ENCODE measurements at places on chromosomes 6 and 20.

GRCh38 chr20:11714886-11715285 is 202.8 kb upstream of the BTBD3 start:
- no peak for DNase-seq

- no peak for DNase-seq
These were observed 202.7 kb upstream of the MARCKS start for GRCh38 chr6:113654396-113654795.

- DNase-seq: no peak
These were observed 52.5 kb upstream of the COL21A1 start for GRCh38 chr6:56299916-56300315.

- no peak for DNase-seq
These were observed 151.2 kb upstream of the BEND3 start for GRCh38 chr6:107266563-107266962.

DNA sequence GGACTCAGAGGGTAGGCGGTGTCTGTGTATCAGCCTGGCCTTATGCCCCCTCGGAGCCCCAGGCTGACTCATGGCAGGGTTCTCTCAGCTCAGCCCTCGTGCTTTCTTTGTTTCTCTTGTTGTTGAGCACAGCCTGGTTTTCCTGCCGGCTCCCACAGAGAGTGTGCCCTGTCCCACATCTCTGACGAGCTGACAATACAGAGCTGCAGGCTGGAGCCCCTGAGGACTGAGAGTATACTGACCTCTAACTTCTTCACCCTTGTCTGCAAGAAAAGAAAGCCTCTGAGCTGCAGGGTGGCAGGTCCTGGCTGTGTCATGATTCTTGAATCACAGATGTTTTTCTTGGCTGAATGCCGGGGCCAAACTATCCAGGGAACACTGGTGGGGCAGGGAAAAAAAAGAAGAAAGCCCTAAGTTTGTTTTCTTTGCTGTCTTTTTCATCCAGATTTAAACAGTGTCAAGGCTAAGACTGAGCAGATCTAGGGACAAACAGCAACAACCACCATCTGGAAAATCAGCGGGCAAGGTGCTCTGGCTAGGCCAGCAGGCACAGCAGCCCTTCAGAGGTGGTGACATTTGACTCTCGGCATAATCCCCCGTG is 63.3 kb upstream of the ZNF133 start:
- DNase-seq: no peak

- DNase-seq: no peak
These were observed 482.9 kb downstream of the GRIK2 start for GRCh38 chr6:101876431-101876830.

- no peak for DNase-seq
These were observed 51.3 kb upstream of the ARMC2 start for GRCh38 chr6:108796875-108797274.

DNA sequence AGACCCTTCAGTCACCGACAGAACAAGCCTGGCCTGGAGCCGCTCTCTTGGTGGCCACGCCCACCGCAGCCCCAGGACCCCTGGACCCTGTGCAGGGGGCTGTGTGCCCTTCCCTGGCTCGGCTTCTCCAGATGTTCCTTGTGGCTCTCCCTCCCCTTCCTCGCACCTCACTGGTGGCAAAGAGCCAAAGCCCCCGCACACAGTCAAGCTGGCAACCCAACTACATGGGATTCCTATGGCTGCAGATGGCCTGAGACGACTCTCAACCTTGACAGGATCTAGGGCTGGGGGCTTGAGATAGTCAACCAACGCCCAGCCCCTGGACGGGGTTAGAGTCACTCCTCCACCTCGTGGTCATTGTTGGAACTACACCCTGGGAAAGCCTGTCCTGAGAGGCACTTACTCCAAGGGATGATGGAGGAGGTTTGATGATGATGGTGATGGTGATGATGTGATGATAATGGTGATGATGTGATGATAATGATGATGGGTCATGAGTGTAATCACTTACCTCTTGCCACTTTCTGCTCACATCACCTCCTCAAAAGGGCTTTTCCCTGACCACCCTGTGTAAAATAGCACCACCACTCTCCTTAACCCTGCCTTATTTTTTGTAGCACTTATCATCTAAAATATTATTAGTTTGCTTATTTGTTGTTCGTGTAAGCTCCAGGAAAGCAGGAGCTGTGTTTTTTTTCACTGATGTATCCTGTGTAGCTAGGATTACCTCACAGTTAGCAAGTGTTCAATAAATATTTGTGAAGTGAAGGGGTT is 278.4 kb downstream of the LRFN2 start:
- DNase-seq: no peak

- DNase-seq: no peak
These were observed 27.8 kb downstream of the HDDC2 start for GRCh38 chr6:125273965-125274364.

DNA sequence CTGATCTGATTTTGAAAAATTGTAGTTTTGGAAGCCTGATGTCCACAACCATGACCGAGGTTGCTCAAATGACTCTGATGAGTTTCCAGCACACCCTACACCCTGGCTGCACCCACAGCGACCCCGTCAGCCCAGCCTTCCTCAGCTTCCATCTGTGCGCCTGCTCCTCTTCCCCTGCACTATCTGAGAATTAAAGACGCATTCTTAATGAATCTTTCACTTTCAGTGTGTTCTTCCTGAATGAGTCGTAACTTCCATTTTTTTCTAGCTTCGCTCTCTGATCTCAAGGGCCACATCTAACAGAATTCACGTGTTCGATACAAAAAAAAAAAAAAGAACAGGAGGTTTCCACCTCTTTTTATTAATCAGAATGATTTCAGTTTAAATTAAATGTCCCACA is 21.3 kb upstream of the RREB1 start:
- peak; percentile 22 for DNase-seq

- no peak for DNase-seq
These were observed 533.3 kb downstream of the HACE1 start for GRCh38 chr6:104326173-104327001.

- DNase-seq: no peak
These were observed 32.0 kb upstream of the TBC1D22B start for GRCh38 chr6:37225350-37226169.

DNA sequence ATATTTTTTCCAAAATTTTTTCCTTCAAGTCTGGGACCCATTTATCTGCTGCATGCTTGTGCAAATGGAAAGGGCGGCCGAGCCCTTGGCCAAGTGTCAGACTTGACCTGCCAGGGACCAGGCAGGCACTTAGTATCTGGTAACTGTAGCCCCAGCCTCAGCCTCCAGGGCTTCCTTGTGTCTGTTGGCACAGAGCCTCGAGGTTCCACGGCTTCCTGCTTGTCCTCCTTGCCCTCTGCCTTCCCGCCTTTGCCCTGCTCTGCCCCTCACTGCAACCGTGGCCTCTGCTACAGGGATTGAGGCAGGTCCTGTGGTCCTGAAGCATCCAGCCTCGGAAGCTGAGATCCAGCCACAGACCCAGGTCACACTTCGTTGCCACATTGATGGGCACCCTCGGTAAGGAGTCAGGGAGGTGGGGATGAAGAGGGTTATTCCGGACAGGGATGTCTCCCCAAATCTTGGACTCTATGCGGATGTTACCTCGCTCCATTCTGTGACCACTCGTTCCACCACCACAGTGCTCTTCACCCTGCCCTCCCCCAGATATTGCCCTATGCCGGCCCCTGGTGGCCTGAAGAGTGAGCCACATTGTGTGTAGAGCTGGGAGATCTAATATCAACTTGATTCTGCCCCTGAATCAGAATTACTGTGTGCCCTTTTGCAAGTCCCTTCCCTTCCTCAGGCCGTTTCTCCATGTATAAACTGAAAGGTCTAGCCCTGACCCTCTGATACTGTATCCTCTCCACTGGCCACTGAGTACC is 41.5 kb upstream of the SRF start:
- DNase-seq: no peak

GRCh38 chr20:49813305-49813974 is 812 bp downstream of the SLC9A8 start:
- DNase-seq: no peak

GRCh38 chr6:39228992-39229767 is at the start of gene KCNK5:
TSS of gene KCNK5 (minus strand) at chr6:39229475. CDS start at chr6:39229111, 364 bp downstream.
- peak; percentile 60 for DNase-seq

DNA sequence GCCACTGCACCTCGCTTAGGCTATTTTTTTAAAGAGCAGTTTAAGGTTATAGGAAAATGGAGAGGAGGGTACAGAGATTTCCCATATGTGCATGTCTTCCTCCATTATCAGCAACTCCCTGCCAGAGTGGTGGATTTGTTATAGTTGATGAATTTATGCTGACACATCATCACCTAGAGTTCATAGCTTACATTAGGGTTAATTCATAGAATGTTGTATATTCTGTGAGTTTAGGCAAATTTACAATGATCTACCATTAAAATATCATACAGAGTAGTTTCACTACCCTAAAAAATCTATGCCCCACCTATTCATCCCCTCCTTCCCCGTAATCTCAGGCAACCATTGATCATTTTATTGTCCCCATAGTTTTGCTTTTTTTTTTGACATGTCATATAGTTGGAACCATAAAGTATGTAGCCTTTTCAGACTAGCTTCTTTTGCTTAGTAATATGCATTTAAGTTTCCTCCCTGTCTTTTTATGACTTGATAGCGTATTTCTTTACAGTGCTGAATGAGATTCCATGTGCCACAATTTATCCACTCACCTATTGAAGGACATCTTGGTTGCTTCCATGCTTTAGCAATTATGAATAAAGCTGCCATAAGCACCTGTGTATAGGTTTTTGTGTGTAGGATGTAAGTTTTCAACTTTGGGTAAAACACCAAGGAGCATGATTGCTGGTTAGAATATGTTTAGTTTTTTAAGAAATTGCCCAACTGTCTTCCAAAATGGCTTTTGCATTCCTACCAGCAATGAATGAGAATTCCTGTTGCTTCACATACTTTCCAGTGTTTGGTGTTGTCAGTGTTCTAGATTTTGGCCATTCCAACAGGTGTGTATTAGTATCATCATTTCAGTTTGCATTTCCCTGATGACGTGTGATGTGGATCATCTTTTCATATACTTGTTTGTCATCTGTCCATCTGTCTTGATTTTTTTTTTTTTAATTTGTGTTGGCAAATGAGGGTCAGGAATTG is 60.2 kb downstream of the NCOA3 start:
- no peak for DNase-seq

GRCh38 chr6:39998126-39998525 is 63.9 kb upstream of the MOCS1 start:
- DNase-seq: no peak

DNA sequence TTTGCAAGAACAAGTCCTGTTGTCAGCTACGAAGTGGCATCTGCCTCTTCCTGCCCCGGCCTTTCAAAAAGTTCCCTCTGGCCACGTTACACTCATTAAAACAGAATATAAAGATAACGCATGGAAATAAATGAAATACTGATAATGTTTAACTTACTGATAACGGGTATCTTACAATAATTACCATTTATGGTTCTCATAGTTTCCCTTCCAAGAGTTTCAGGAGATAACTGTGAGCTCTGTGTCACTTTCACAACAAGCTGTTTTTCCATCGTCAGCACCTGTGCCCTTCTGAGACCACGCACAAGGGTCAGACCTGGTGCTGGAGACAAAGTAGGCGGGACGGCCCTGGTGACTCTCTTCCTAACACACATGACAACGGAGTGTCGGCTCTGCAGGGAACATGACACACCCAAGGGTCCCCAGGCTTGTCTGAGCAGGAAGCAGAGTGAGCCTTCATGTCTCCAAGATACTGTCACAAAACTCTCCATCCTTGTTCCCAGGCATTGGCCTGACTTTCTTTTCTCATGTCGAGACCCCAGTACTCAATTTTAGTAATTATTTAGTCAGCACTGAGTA is 86.2 kb upstream of the THBS2 start:
- DNase-seq: no peak

- no peak for DNase-seq
These were observed 254.3 kb downstream of the SOX4 start for GRCh38 chr6:21847711-21848480.

DNA sequence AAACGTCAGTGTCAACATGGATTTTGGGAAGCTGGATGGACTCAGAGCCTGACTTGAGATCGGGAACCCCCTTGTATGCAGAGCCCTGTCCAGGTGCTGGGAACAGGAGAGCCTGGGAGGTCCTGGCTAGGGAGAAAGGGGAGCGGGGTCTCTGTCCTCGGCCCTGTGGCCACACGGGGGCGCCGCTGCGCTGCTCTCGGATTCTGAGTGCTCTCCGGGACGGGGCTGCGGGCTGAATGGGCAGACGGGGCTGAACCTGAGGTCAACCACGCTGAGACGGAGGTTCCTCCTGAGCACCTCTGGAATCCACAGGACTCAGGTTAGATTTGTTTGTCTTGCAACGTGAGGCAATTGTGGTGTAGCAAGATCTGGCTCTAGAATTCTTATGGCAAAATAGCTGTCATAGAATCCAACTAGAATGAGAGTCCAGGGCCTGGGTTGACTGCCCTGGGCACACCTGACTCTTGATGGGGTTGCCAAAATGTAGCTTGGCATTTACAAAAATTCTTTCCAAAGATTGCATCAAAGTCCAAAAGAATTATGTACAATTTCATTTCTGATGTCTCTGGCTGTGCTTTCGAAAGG is 20.6 kb upstream of the HLA-F start:
- peak; percentile 65 for DNase-seq

DNA sequence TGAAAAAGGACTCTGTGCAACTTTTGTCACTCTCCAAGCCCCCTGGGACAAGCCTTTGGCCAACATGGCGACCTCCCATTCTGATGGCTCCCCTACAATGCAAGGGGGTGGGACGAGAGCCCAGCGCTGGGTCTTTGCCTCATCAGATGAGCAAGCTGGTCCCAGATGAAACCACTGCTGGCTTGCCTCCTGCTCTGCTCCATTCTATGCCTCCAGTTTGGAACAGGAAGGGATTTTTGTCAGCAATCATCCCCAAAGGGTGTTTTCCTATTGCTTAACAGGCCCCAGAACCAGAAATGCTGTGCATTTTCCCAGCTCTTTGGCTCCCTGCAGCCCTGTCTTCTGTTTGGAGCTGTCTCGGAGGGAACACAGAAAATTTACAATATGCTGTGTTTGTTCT is 412.7 kb downstream of the MAFB start:
- DNase-seq: no peak

DNA sequence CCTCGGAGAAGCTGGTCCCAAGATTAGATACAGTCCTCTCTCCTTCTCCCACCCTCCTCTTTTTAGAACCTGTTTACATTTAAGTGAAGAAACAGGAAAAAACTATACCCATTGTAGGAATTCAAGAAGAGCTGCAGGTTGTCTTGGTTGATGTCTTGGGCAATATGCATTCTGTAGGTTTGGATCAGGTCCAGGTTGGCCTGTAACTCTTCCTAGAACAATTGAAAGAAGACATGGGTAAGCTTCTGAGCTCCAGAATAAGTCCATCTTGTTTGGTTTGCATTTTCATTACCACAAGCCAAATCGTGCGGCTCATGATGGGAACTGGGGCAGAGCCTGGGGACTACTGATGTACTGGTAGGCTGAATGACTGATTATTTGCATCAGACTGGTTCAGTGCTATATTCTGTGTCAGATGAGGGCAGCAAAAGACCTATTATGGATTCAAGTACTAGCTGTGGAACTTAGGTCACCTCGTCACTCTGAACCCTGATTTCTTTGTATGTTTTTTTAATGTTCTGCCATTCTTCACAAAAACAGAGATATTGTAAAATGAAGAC is 20.3 kb upstream of the SLA2 start:
- no peak for DNase-seq

- DNase-seq: no peak
These were observed 90.2 kb downstream of the TXNDC5 start for GRCh38 chr6:7820288-7820835.

Measured in activated effector memory CD4-positive, alpha-beta T cell treated with Interleukin-2 at 50 U/mL for 16 hours (primary cell).